ENCODE measurements at places on chromosomes 6 and 20.

DNA sequence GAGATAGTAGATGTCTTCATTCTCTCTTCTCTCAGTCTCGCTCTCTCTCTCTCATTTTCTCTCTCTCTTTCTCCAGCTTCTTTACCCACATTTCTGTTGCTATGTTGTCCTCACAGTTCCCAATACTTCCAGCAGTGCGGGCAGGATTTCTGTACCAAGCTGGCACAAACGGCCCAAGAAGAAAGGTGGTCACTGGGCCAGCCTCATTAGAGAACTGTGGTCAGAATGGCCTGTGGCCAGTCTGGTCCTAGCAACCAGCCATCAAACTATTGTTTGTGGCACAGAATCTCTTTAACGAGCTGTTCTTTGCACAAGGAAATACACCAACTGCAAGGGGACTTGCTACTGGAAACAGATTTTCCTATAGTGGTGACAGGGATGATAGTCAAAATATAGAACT, 81.3 kb downstream of the SEL1L2 start:
- DNase-seq = no peak

DNA sequence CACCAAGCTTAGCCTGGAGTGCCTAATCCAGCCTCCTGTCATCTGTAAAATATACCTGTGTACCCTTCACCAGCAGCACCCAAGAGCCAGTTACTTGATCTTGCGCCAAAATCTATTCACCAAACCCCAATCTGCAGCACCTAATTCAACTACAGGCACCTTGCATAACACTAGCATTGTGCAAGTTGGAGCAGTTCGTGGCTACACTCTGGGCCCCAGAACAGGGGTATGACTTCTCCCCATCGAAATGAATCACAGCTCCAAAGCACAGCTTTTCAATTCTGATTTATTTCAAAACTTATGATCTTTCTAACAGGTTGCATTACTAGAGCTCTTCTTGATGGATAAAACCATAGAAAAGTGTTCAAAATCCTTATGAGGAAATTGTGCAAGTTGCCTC, 100.4 kb upstream of the TCF21 start:
- DNase-seq = no peak

GRCh38 chr6:11083491-11083890, 10.1 kb upstream of the SMIM13 start:
- no peak for DNase-seq

GRCh38 chr20:32224463-32224862, 16.8 kb downstream of the POFUT1 start:
- no peak for DNase-seq

GRCh38 chr6:127939442-127940066, 38.7 kb upstream of the THEMIS start:
- DNase-seq = no peak

GRCh38 chr6:28081486-28081751, 1.1 kb downstream of the ZNF165 start:
- DNase-seq = peak; percentile 36

GRCh38 chr6:13710552-13711323, 897 bp downstream of the RANBP9 start:
- peak; percentile 18 for DNase-seq

Measured in effector memory CD4-positive, alpha-beta T cell (primary cell).